ENCODE measurements at places on chromosomes 5 and 9.

GRCh38 chr5:18881615-18882014, 1106.4 kb downstream of the CDH18 start:
- DNase-seq: no peak

DNA sequence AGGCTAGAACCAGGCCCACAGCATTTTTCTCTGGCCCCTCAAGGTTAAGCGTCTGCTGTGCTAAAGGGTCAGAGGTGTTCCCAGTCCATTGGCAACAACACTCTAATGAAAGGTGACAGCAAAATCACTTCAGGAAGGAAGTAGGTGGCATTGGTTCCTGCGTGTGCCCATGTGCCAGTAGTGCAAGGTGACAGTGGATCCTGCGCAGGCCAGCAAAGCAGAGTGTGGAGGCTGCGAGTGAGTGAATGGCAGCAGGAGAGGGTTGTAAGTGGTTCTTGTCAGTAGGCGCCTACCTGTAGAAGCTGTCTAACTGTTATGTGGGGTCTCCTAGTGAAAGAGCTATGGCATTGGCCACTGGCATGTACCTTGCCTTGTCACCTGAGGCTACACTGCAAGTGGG, 898.2 kb upstream of the TYRP1 start:
- no peak for DNase-seq

DNA sequence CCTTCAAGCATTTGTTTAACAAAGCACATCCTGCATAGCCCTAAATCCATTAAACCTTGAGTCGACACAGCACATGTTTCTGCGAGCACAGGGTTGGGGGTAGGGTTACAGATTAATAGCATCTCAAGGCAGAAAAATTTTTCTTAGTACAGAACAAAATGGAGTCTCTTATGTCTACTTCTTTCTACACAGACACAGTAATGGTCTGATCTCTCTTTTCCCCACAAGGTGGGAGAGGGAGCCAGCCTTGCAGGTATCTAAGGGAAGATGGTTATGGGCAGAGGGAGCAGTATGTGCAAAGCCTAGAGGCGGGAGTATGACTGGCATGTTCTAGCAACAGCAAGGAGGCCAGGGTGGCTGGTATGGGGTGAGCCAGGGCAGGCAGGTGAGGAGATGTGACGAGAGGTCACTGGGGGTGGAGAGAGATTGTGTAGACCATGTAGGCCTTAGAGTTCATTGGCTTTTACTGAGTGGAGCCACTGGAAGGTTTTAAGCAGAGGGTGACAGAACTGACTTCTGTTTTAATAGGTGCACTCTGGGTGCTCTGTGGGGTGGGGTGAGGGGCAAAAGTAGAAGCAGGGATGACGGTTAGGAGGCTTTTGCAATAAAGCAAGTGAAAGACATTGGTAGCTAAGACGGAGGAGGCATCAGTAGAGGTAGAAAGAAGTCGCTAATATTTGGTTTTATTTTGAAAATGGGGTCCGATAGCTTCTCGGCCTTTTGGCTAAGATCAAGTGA, 5.1 kb upstream of the RPS14 start:
- no peak for DNase-seq

DNA sequence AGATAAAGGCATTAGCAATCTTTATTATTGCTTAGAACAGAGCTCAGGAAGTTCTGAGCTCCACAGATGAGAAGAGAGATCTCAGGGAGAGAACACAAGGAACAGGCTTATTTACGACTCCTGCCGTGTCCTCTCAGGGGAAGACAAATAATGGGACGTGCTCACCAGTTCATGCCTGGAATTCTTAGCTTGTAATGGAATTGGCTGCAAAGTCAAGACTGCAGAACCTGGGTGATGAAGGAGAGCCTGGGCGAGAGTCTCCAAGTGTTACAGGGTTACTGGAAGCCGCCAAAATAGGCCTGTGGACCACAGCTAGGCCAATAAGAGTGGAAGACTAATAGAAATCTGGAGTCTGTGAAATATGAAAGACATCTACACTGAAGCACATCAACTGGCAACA, 174.5 kb upstream of the ADAMTSL1 start:
- no peak for DNase-seq

GRCh38 chr5:77707791-77708190, 68.3 kb downstream of the TBCA start:
- no peak for DNase-seq

GRCh38 chr5:84354101-84354500, 30.6 kb downstream of the EDIL3 start:
- no peak for DNase-seq

- peak; percentile 44 for DNase-seq
These were observed 19.7 kb downstream of the ANXA2R start for GRCh38 chr5:43020399-43020746.

DNA sequence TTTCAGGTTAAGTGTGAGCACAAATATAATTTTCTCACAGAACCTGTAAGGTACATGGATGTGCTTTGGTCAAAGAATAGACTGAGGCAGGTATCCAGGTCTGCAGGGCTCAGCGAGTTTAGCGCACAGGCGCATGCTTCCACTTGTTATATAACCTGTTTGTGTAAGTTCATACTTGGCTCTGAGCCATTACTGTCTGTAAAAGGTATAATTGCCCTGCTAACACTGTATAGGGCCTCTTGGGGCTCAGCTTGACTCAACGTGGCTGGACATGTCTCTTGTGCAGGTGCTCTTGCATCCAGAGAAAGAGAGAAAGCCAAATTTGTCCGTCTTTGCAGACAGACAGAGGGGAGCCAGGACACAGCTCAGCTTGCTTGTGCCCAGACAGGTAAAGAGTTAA, 759.6 kb downstream of the MTRR start:
- DNase-seq: no peak

DNA sequence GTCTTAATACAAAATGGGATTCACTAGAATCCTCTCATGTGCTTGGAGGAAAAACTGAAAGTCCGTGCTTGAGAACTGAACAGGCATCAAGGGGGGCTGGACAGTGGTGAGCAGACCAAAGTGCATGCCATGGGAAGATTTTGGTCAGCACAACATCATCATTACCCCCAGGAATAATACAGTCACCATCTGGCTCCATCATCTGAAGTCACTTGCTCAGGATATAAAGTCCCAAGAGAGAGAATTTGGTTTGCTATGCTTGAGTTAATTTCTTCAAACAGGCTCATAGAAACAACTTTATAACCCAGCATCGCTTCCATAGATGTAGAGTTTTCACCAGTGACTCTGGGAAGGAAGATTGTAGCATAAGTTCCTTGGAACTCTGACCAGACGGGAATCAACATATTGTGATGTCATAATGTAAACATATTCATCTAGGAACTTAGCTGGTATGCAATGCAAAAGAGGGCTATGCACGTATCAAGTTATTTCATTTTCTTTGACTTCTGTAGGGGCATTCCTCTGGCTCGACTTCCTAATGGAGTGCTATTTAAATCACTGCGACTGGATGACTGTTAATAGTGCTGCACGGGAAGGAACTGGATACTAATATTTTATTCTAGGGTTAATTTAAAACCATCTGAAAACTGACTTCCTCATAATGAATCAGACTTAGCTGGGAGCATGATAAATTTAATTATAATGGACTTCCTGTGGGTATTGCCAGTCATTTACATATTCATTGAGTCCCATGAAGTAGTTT, 145.2 kb downstream of the MTRR start:
- no peak for DNase-seq

DNA sequence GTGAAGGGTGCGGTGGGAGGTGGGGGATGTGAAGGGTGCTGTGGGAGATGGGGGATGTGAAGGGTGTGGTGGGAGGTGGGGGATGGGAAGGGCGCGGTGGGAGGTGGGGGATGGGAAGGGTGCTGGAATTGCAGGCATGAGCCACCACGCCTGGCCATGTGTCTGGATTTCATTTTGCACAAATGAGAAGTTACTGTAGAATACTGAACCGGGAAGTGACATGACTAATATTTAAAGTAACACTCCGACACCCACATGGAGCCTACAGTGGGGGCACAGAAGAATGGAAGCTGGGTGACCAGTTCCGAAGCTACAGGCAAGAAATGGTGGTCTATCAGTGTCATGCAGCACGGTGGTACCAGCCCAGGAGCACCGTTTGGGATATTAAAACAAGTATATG, 69.9 kb upstream of the SPTLC1 start:
- DNase-seq: no peak

- no peak for DNase-seq
These were observed 467.7 kb upstream of the ACO1 start for GRCh38 chr9:31916591-31917241.

- DNase-seq: peak; percentile 63
These were observed 69.0 kb upstream of the FAM169A start for GRCh38 chr5:74934949-74935751.

- no peak for DNase-seq
These were observed 859 bp downstream of the RETREG1 start for GRCh38 chr5:16615741-16616535.

DNA sequence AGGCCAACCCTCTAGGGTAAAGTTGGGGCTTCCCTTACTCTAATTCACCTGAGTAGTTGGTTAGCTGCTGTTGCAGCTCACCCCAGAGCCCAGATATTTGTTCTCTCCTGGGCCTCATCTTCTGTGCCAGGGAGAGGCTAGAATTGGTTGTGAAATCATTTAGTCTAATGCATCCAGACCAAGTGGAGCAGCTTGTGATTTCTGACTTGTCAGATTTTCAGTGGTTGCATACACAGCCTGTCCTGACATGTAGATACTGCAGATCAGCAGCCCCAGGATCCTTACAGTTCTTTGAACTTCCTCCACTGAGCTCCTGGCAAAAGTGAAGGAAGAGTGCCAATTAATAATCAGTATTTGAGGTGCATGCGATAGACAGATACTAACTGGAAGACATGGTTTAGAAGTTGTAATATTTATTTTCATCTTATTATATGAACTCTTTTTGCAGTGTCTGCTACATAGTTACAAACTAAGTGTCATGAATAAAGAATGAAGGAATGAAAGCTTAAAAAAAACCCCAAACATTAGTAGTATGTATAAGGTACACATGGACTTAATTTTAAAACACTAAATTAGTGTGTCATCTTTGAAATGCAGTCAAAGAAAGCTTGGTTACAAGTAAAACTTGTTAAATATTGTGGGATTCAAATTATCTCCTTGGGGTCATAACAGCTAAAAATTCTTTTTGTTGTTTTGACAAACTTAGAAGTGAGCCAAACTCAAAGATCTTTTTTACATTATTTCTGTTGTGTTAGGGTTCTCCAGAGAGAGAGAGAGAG, 128.5 kb downstream of the VPS13A start:
- DNase-seq: no peak

DNA sequence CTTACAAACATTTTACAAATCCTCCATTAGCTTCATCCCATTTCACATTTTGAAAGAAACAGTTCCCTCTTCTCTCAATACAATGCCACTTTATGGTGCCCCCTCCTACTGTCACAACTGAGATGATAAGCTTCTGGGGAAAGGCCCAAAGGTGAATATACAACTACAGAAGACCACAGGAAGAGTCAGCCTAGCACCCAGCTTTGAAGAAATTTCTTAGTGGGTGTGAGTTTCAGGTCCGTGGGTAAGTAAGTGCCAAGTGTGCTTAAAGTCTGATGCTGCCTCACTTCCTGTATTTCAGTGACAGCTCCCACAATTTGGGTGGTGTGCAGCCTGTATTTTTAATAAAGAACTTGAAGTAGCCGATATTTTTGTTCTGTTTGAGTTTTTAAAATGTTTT, 68.1 kb downstream of the ARHGEF28 start:
- DNase-seq: no peak

- DNase-seq: peak; percentile 13
These were observed 115.8 kb downstream of the EMB start for GRCh38 chr5:50325237-50325832.

DNA sequence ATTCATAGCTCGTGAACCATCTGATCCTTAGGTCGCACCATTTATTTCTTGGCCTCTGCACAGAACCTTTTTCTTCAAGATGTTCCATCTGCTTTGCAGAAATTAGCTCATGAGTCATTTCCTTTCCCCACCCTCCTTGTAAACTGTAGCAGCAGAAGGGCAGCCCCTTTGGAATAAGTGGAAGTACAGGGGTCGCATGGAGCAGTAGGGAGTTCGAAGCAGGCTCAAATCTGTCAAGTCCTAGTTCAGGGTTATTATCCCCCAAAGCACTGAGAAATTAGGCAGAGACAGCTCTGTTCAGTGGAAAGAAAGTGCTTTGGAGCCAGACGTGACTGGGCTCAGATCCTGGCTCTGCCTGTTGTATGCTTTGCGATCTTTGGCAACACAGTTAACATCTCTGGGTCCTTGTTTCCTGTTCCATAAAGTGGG, 84.2 kb downstream of the SGCD start:
- DNase-seq: no peak

DNA sequence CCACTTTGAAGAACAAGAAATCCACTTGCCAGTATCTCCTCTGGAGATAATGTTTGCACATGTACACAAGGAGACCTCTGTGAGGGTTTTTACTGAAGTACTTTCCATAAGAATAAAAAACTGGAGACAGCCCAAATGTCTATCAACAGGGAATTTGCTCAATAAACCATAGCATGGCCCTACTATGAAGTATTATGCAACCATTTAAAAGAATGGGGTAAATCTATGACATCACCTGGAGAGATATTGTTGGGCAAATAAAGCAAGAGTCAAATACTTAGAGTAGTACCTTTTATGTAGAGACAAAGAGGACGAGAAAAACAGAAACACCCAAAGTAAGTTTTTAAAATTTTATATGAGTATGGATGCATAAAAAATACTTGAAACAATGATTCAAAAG, 23.9 kb upstream of the MVB12B start:
- DNase-seq: no peak

DNA sequence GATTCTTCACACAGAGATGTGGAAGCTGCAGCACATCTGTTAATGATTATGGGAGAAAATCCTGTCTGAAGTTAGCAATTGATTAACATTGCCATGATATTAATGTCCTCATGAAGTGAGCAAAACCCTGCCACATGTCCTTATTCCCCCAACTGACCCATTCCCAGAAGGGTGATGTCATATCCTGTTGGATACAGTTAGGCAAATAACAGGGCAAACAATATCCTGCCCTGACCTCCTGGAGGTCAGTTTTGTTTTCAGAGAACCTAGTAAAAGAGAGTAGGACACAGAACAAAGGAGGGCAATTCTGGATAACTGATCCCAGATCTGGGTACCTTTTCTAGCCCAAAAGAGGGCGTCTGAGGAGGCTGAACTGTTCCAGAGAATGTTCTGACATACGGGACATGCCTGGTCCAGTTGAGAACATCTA, 11.0 kb downstream of the ABLIM3 start:
- DNase-seq: peak; percentile 54

DNA sequence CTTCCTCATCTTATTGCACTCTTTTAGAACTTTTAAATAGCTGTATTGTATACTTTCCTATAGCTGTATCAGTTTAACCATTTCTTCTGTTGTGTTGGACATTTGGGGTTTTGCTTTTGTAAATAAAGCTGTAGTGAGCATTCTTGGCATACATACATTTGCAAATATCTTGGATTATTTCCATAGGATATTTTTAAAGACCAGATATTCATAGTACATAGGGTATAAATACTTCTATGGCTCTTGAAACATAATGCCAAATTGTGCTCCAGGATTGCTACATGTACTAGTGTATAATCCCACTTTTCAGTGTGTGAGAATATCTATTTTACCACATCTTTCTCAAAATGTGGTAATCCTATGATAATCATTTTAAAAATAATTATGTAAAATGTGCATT, 51.2 kb downstream of the SCAMP1 start:
- no peak for DNase-seq

GRCh38 chr5:27316271-27316650, 277.9 kb upstream of the CDH9 start:
- no peak for DNase-seq

GRCh38 chr5:68456756-68457217, 241.2 kb downstream of the PIK3R1 start:
- peak; percentile 71 for DNase-seq
